IMR-90 (cell line): ENCODE measurements at places on chromosomes 6 and 20. TPM values are rescaled to one million over a fixed set of nuclear protein-coding genes. Genes with fewer than 3 reads are reported as not detected.
A peak's percentile ranks its signal among the peaks of the same experiment; 100 is the strongest.

GRCh38 chr20:49381558-49382493, 100.6 kb downstream of the KCNB1 start:
- peak; percentile 10 for DNase-seq

GRCh38 chr6:135458051-135458450, 39.5 kb downstream of the AHI1 start:
- no peak for DNase-seq

Gene F13A1
- polyA plus RNA-seq: not detected in 2 replicates

DNA sequence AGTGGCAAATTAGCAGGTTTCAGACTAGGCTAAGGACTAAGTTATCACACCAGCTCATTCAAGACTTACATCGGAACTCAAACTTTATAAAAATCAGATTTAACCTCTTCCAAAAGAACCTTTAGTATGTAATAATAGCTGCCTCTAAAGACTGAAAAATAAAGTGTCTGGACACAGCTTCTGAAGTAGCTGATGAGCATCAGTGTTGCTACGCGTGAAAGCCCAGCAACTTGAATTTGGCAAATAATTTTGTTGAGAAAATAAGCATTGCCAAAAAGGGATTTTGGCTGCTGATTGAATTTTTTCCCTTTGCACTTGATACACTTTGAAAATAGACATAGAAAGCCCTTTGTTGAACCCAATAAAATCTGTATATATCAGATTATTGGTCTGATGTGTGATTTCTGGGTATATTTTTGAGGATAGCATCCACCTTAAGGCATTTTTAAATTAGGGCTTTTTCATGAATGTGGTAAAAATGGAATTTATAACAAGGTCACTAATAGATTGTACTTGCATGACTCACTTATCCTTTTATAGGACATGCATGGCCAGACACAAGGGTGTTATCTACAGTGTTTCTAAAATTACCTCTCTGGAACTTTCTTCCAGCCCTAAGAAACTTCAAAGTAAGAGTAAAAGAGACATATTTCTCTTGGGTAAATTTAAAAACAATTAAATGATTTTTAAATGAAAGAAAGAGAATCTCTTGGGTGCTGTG, 350.4 kb downstream of the TENT5A start:
- DNase-seq: peak; percentile 52

DNA sequence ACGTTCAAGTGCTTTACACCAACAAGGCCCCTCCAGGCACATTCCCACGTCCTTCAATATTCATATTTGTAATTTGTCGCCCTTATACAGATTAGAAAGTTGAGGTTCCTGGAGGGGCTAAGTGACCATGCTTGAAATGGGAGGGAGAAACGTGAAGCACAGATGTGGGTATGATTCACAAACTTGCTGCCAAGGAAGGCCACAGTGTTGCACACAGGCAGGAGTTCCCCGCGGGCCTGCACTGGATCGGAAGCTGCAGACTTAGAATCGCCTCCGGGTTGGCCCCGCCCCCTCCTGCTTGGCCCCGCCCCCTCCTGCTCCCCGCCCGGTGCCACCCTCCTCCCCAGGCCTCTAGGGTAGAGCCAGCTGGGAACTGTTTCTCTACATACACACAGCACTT, 58.2 kb upstream of the QKI start:
- peak; percentile 71 for DNase-seq

Gene EPB41L1
- polyA plus RNA-seq: 33.6 and 33.7 TPM in 2 replicates

DNA sequence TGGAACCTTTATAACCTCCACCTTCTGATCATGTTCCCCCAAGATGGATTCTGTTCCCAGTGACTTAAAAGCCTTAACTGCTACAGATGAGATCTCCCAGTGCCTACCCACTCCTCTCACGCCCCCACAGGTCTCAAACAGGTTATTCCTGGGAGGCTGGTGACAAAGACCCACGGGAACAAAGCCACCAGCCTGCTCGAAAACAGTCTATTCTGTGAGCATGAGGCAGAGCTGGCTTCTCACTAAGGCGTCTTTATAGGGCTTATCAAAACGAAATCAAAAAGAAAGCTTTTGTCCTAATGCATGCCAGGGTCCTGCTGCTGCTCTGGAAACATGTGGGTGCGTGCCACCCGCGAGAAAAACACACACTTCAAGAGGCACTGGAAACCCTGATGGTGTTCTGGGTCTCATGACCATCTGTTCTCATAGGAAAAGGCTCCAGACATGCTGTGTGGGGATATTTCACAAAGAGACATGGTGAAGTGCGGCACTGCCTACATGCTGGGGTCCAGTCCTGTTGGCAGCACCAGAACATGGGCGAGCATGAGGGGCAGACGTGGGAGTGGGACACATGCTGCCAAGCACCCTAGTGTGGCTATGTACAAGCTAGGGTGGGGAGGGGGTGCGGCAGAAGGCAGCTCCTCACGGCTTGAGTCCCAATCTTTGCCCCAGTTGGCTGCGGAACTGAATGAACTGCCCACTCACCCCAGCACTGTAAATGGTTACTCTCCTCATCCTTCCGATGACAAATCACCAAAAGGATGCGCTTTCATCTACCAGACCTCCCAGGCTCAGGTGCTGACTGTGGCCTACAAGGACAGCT, 2.1 kb downstream of the FKBP1A start:
- no peak for DNase-seq

Gene TPX2
- 27.6 and 28.5 TPM in 2 replicates for polyA plus RNA-seq

DNA sequence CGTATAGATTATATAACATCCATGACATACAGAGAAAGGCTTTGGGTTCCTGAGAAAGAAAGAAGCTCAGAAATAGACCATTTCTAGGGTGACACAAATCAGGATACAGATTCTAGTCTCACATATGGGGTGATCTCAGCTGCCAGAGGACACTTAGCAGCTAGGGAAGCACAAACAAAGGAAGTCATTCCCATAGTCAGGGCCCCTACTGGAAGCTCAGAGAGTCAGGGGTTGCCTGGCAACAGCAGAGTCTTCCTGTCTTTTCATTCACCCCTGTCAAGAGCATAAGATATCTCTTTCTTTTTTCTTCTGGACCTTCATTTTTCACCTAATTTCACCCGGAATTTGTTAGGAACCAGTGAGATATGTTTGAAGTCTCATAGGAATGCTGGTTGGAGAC, 81.9 kb upstream of the IYD start:
- peak; percentile 7 for DNase-seq

DNA sequence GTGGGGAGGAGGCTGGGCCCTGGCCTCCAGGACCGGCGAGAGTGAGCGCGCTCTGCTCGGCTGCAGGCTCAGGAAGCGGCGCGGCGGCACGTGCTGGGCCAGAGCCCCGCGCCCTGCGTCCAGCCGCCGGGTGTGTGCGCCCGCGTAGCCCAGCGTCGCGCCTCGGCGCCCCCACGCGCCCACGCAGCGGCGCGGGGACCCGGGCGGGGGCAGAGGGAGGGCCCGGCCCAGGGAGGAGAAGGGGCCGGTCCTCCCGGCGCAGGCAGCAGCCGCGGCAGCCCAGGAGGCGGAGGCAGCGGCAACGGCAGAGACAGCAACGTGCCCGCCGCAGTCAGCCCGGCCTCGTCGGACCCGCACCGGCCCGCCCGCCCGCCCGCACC, at the start of gene EYA2:
EYA2 (plus strand) TSS at position 265 of the 380 bp plus-strand sequence. CDS start 95,168 bp downstream, outside the sequence.
- DNase-seq: peak; percentile 25

Gene THBS2
- polyA plus RNA-seq: 97.3 and 106 TPM in 2 replicates

GRCh38 chr6:99521633-99522151, 6.5 kb upstream of the USP45 start:
- DNase-seq: peak; percentile 75

DNA sequence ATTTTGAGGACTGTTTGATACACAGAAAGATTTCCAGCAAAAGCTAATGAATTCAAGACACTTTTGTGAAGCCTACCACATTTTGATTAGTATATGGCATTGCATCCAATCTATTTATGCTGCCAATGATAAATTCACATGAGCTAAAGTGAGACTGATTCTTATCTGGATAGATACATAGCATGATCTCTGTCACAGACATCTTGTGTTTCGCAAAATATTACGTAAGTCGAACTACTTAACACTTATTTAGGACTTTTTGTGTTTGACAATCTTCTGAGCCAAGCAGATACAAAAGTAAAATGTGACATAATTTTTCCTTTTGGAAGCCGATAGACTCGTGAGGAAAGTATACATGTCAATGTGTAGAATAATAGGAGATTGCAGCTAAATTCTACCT, 251.6 kb downstream of the HACE1 start:
- no peak for DNase-seq

DNA sequence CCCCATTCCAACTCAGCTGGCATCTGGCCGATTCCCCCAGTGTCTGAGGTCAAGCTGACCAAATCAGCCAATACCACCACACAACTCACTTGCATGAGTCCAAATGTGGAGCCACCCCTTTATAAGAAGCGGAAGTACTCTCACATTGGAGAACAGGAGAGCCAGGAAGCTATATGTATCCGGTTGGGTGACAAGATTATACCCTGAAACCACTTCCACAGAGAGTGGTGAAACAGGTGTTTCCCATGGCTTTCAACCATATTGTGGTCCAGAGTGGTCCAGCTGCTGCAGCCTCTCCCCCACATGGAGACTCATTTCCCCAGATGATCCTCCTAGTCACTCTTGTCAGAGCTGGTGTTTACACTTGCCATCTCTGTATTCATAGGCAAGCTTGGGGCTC, 24.0 kb upstream of the SERINC1 start:
- no peak for DNase-seq

DNA sequence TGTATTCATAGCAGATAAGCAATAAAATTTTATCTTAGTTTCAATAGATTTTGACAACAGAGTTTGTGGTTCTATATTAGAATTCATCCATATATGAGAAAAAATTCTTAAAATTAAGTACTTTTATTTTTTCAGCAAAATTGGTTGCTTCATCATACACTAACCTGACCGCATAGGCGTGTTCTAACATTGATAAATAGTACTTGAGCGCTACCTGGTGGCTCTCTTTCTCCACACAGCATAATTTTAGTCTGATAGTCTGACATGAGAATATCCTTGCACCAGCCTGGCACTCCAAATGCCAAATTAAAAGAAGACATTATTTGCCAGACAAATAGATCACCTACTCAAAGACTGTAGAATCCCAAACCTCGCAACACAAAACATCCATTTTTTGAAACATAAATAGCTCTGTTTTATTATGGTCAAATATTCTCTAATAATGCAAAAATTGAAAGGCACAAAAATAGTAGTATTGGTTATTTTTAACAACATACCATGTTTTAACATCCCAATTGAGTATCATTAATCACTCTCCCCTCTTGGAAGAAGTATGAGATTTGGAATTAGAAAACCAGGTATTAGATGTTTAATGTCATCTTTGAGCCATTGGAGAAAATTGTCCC, 33.0 kb upstream of the FILIP1 start:
- DNase-seq: peak; percentile 80

Gene WASF1
- 15.6 and 17.3 TPM in 2 replicates for polyA plus RNA-seq

DNA sequence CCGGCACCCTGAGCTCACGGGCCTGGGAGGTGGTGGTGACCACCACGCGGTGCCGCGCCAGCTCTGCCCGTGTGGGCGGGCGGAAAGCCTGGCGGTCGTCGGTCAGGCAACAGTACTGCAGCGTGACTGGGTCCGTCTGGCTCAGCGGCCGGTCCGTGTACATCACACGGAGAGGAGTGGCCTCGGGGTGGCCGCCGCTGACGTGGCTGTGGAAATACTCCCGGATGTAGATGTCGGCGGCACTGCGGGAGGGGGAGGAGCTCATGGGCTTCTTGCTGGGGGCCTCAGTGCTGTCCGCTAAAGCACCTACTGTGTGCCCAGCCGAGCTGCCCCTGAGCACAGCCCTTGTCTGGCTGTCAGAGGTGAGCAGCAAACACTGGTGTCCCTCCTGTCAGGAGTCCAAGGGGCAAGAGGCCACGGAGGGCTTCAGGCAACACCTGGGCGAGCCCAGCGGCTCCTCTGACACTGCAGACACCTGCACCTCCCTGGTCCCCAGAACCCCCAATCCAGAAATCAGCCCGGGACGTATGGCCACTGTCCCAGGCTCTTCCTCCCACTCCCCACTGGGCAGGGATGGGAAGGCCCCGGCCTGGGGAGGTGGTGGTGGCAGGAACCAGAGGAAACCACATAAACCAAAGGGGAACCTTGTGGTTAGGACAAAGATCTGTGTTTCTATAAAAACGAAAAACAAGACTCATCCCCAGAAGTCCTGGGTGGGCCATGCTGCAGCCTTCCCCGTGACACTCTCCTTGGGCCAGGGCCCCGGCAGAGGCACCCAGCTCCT, 6.5 kb downstream of the HELZ2 start:
- no peak for DNase-seq

GRCh38 chr20:22795433-22795832, 211.1 kb upstream of the FOXA2 start:
- DNase-seq: no peak

- no peak for DNase-seq
Measured at GRCh38 chr6:21823371-21823770, 229.8 kb downstream of the SOX4 start.

Gene ISM1
- polyA plus RNA-seq: 0.03 TPM in 1 of 2 replicates, not detected in the other

Gene CD109
- polyA plus RNA-seq: 2.6 and 3.6 TPM in 2 replicates

DNA sequence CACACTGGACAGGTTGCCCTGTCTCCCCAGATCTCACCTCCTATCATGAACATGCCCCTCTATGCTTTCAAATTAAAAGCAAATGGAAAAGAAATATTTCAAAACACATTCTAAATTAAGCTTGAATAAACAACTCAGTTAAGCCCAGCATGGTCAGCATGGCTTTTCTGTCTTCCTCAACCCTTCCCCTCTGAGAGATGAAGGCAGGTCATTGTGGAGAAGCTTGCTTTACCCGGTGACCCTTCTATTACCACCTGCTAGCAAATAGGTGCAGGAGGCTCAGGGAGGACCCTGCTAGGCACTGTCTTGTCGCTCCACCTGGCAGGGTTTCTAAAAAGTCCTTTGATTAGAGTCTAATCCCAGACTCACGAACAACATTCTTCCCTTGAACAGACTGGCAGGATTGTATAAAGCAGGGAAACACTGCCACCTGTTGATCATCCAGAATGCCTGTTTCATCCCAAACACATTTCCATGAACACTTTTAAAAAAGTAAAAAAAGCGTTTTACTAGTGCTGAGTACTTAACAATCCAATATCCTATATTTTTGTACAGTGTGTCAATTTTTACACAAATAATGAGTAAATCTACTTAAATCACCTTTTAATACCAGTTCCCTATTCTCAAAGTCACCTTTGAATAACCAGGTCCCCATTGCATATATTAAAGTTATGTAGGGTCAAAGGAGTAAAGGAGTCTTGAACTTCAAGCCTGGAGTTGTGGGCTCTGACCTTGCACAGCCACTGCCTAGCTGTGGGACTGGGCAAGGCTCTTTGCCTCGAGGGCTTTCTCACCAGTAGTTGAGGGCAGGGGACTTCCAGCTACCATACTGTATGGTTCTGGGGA, 75.5 kb downstream of the GPR6 start:
- peak; percentile 68 for DNase-seq

DNA sequence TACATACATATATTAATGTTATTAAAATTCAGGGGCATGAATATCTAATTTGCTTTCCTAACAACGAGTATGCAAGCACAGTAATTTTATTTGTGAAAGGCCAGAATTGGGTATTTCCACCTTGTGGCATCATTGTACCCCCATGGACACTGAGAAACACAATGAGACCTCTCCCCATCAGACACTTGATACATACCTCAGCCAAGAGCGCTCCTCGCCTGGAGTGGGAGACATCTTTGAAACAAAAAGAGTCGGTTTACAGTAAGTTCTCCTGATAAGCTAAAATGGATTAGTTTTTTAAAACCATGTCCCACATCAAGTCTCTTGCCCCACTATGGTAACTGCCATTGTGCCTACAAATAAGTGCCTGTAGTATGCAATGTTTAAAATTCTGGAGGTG, 2.1 kb downstream of the CNR1 start:
- DNase-seq: no peak
